ENCODE measurements at places on chromosomes 13 and 19.

- DNase-seq = no peak
Measured at GRCh38 chr13:101383595-101383994, 32.7 kb downstream of the NALCN start.

DNA sequence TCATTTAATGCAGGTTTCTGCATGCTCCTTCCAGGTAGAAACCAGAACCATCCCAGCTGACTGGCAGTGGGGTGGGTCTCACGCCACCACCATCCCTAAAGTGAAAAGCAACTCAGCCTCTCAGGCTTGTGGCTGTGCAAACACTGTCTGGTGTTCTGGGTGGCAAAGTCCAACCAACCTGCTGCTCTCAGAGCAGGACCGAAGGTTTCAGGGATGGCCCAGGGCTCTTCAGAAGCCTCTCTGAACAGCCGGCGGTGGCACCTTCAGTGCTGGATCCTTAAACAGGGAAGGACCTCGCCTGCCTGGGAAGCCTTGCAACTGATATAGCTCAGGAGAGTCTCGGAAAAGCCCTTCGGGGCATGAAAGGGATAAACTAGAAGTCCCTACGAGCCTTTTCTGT, 100.8 kb downstream of the COL4A1 start:
- no peak for DNase-seq

DNA sequence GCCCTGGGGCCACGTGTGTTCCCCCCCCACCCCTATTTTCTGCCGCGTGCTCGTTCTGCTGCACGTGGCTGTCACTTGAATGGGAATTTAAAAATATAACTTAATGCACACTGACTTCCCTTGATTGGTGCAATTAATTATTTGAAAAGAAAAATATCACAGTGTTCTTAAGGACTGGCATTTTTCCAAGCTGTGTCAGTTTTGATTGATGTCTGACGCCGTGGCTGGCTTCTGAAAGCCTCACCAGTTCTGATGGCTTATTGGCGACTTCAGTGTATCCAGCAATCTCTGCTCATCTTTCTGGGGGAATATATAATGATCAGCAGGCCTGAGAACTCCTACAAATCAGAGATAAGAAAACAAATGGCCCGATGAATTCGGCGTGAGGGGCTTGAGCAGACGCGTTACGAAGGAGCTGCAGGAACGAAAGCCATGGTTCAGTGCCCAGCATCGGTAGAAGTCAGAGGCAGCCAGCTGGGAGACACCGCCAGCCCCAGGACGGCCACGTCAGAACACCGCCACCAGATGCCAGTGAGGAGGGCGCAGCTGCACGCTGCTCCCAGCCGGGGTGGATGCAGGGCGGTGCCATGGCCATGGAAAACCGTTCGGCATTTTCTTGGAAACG, 111.2 kb downstream of the KDM4B start:
- DNase-seq = no peak

GRCh38 chr13:35489050-35489449, 12.6 kb upstream of the MAB21L1 start:
- DNase-seq = no peak

GRCh38 chr13:80755910-80756309, 415.0 kb upstream of the SPRY2 start:
- DNase-seq = no peak

DNA sequence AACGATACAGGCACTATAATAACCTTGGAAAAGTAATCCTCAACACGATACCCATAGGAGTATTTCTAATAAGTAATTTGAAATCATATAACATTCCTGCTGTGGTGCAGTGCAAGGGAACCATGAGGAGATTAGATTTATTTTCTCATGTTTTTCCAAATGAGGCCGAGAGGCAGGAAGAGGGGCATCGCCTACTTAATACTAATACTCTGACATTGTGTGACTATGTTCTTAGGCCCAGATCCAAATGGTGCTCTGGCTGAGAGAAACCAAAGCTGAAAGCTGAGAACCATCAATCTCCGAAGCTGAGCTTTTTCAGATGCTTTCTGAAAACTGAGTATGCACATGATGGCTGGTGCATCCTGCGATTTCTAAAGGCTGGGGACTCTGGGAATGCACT, 248.0 kb upstream of the MAB21L1 start:
- no peak for DNase-seq

- no peak for DNase-seq
Measured at GRCh38 chr13:42041684-42042035, 6.8 kb upstream of the DGKH start.
